ENCODE measurements at places on chromosomes 16 and 17.

GRCh38 chr16:13507530-13507929, 412.4 kb upstream of the ERCC4 start:
- DNase-seq, result no peak

- DNase-seq, result no peak
These were observed 46.1 kb downstream of the IRX3 start for GRCh38 chr16:54240271-54241129.

DNA sequence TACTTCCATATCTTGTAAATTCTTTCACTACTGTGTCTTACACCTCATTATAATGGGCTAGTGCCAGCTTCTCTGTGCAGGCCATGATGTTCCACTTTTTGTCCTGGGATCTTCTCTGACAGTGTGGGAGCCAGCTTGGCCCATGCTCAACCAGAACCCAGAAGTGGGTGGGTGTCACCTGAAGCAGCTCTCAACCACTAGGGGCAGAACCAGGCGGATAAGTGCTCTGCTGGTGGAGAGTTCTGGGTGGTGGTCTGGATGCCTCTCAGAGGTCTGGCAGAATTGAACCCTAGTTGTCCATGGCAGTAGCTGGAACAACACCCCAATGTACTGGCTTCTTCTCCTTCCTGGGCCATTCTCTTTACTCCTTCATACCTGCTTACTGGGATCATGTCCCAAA, 254.1 kb upstream of the N4BP1 start:
- no peak for DNase-seq

DNA sequence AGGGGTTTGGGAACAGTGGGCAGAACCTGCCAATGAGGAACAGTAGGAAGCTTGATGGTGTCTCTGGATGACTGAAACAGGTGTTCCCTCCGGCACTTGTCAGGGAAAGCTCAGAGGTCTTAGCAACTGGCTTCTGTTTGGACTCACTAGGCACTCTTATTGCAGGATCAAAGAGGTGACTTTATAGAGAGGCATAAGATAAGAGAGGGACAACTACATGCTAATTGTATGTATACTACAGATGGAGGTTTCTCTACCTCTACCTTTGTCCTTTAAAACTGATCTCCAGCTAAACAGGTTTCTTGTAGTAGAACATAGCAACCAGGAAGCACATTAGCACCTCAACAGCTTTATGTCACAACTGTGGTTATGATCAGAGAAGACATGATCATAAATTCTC, 7.6 kb downstream of the CNTD1 start:
- no peak for DNase-seq

- DNase-seq, result peak; percentile 28
These were observed 1.3 kb downstream of the RBBP6 start for GRCh38 chr16:24540602-24541210.

DNA sequence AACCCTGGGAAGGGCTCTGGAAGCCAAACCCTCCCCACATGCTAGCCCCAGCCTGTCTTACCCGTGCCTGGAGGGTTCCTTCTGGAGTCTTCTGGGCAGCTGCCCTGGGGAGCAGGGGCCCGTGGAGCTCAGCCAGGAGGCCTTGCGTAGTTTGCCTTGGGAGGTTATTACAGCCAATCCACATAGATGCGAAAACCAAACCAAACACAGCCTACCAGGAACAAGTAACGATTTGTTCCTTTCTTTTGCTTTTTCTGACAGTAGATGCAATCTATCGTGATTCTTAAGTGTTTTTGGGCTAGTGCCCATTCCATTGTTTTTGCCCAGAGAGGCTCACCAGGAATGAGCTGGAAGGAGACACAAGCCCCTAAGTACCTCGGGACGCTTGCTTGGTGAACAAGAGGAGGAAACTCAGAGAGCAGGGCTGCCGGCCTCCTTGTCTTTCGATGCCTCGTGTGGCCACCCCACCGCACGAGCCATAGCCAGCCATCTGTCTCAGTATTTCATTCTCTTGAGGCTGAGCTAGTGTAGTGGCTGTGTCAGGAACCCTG, 102.7 kb upstream of the NOL11 start:
- DNase-seq, result peak; percentile 16

- no peak for DNase-seq
These were observed 2.9 kb downstream of the E4F1 start for GRCh38 chr16:2226245-2226793.

DNA sequence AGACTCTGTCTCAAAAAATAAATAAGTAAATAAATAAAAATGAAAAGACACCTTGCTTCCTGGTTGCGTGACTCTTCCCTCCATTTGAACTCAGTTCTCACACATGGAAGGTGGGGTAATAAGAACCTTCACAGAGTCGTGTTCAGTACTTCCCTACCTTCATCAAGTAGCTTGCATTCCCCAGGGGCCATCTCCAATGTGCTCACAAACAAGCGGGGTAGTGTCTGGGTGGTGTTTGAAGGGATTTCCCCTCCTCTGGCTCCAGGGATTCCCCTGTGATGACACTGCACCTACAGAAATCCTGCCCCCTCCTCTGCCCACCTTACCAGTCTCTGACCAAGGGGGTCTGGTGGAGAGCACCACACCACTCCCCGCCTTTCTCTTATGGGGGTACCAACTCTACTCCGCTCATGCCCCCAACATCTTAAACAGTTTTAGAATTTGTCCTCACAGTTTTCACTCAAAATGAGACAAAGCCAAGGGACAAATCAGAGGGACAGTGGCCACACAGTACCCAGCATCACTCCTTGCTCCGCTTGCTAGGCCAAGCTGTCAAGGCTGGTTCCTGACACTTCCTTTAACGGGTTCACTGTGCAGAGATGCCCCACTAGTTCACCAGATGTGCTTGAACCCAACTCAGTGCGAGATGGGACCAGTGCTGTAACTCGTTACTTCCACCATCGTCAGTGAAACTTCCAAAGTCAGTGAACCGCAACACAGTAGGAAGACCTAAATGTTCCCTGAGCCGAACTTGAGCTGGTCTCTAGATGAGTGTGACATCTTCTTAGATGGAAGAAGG, 69.1 kb downstream of the COPRS start:
- no peak for DNase-seq

DNA sequence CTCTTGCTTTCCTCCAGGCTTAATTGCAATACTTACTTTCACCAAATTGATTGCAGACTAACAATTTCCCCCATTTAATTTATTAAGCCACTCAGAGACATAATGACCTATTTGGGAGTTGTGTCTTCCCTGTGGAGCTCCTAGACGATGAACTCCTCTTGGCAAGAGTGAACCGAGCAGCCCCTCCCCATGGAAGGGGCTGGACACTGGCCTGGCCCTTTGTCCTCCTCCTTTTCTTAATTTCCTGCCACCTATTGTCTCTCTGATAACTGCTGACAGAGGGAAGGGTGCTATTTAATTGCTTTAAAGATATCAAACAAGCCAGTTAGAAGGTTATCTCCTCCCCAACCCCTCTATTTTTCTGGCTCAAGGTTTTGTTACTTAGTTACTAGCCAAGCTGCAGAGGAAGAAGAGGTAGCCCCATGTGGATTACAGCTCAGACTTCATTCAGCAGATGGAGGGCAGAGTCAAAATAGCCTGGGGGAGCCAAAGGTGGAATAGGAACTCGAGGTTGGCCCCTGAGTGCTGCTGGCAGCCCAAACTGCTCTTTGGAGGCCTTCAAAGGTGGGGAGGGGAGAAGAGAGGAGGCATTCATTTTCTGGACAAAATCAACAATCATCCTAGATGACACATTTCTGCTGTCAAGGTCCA, 3.7 kb upstream of the SSTR2 start:
- no peak for DNase-seq

GRCh38 chr17:16878606-16879005, 93.3 kb downstream of the TNFRSF13B start:
- no peak for DNase-seq

DNA sequence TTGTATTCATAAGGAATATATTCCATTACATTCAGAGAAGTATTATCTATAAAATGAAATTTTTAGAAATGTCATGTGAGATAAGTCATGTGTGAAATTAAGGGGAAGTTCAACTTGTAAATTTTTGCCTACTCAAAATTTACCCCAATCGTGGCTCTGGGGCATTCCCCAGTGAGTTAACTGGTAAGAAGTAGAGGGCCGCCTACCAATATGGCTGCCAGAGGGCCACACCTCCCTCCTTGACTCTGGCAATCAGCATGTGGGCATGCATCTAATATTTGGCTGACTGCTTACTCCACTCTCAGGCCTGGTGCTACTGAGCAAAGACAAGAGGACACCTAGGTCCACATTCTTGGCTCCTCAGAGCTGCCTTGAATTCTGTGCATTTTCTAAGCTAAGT, 39.7 kb upstream of the CNTNAP4 start:
- no peak for DNase-seq

DNA sequence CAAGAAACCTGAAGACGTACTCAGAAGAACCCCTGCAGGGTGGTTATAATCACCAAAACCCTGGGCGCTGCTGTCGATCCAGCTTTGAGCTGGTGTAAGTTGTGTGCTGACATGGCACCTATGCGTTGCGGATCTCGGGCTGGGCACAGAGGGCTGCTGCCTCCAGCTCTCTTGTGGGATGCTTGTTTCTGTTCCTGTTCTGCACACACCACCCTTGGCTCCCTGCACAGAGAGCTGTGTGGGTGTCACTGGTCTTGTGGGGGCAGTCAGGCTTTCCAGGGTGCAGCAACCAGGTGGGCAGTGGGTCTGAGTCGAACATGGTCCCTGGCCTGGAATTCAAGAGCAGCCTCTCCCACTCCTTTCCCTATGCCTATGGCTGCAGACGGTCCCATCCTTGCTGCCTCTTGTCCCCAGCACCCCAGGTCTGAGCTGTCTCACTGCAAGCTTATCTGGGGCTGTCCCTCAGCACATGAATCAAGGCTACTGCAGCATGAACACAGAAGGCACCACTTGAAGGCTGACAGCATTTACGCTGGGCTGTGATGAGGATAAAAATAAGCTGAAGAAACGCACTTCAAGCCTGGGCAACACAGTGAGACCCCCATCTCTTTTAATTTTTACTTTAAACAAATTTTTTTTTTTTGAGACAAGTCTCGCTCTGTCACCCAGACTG, 20.1 kb downstream of the ZNF276 start:
- no peak for DNase-seq

GRCh38 chr17:31688701-31689100, 170.3 kb downstream of the COPRS start:
- DNase-seq, result no peak

DNA sequence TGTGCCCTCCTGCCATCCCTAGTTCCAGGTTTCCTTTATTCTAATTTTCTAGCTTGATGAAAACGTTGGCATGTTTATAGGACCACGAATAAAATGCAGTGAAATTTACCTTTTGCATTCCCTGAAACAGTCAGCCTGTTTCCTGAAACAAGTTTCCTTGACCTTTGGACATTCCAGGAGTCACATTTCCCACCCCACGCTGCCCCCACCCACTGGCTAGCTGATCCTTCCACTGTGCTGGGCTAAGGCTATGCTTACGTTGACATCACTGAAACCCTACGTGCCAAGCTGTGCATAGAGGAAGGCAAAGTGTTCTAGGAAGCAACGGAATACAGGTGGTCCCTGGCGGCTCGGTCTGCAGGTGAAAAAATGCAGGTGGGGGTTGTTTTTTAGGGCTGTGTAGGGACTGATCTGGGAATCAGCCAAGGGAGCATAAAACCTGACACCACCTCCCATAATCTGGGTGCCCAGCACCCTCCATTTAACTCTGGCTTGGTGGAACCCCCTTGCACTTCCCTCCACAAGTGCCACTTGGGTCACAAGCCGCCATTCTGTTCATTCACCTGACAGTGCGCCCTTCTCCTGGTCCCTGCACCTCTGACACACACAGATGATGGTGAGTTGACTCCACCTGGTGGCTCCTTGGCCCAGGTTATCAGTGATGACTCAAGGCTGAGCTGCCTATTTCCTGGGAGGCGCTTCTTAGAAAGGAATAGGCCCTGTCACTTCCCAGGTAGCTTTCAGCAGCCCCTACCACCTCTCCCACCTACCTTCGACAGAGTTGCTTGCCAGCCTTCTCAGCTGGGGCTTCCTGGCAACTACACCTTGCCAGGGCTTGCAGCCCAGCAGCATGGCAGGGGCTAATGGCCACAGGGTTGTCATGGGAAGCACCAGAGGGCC, 83.7 kb downstream of the N4BP1 start:
- peak; percentile 87 for DNase-seq

- no peak for DNase-seq
These were observed 11.9 kb downstream of the GFOD2 start for GRCh38 chr16:67707210-67707609.

DNA sequence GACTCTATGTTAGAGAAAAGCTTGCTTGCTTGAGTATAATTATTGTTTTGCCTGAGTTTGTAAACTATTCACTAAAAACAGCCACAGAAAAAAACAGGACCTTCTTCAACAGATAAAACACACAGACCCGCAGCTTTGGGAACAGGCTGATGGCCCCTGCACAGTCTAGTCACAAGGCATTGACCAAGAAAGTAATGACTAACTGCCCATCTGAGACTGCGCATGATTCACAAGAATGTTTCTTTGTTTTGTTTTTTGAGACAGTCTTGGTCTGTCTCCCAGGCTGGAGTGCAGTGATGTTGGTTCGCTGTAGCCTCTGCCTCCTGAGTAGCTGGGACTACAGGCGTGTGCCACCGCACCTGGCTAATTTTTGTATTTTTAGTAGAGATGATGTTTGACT, 2.8 kb upstream of the ZKSCAN2 start:
- no peak for DNase-seq

DNA sequence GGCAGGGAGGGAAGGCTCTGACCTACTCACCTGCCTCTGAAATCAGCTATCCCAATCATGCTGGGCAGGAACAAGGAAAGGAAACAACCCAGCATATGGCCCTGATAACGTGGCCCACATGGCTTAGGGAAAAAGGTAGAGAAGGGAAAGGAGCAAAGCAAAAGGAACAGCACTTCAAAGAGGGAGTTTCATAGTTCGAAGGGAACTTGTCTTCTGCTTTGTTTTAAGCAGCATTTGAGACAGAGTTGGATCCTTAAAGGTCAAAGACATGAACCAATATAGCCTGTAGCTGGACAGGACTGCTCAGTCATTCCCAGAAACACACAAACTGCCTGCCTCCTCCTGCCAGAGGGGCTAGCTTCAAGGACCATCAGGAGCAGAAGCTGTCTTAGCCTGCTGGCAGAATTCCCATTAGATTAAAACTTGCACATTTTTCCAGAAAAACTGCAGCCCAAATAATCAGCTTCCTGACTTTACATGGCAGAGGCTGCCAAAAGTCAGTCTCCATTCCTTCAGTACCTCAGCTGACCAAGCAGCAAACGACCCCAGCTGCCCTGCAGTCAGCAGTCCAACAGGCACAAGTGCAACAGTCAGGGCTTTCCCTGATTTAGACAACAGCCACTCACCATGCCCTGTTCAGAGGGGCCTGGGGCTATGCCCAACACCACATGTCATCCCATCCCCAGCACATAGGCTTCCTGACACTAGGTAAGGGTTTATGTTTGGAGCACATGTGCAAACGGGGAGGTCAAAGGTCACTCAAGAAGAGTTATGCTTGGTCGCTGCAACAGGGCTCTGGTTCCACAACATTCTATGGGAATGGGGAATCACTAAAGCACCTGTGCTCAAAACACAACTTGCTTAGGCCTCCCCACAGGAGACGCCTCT, 32.5 kb downstream of the RANBP10 start:
- DNase-seq, result no peak

- peak; percentile 41 for DNase-seq
These were observed 14.0 kb upstream of the STAC2 start for GRCh38 chr17:39239640-39240314.

GRCh38 chr16:10090816-10091215, 91.4 kb downstream of the GRIN2A start:
- DNase-seq, result peak; percentile 19

All from bronchial epithelial cell (primary cell).